Thoracic aorta endothelial cell (primary cell): ENCODE measurements at places on chromosomes 7 and 10. TPM values are rescaled to one million over a fixed set of nuclear protein-coding genes. Genes with fewer than 3 reads are reported as not detected.

The PDSS1 gene
- total RNA-seq, result 16.1 and 16.9 TPM in 2 replicates

The NACAD gene
- total RNA-seq, result 0.66 and 1.1 TPM in 2 replicates

The PPP1R17 gene
- total RNA-seq, result not detected in 2 replicates

The CAMK2B gene
- total RNA-seq, result 1.1 and 1.8 TPM in 2 replicates

The RAB19 gene
- total RNA-seq, result not detected in 2 replicates

The CSGALNACT2 gene
- total RNA-seq, result 22.8 and 28.1 TPM in 2 replicates

The OR6V1 gene
- total RNA-seq, result not detected in 2 replicates

The GPER1 gene
- total RNA-seq, result 1.5 and 2.0 TPM in 2 replicates

The MYL10 gene
- total RNA-seq, result not detected in 2 replicates

The ZNF273 gene
- 4.4 and 5.2 TPM in 2 replicates for total RNA-seq

The LRRC17 gene
- 4.4 and 6.8 TPM in 2 replicates for total RNA-seq

The GATAD1 gene
- total RNA-seq, result 26.7 and 29.5 TPM in 2 replicates

The NANOS1 gene
- 0.07 and 0.27 TPM in 2 replicates for total RNA-seq

The ZNF25 gene
- 8.4 and 8.5 TPM in 2 replicates for total RNA-seq

The ZNF107 gene
- 6.6 and 7.0 TPM in 2 replicates for total RNA-seq

The OR2A1 gene
- total RNA-seq, result 0.22 TPM in 1 of 2 replicates, not detected in the other

The CALCR gene
- not detected in 2 replicates for total RNA-seq

The TDRD1 gene
- 0.07 TPM in 1 of 2 replicates, not detected in the other for total RNA-seq

The NME8 gene
- total RNA-seq, result not detected in 2 replicates

The NYAP1 gene
- total RNA-seq, result 2.7 and 4.1 TPM in 2 replicates

The FAM25G gene
- not detected in 2 replicates for total RNA-seq

The FAS gene
- total RNA-seq, result 24.3 and 28.2 TPM in 2 replicates

The PTF1A gene
- not detected in 2 replicates for total RNA-seq

The LRRD1 gene
- total RNA-seq, result 0.07 and 0.13 TPM in 2 replicates

The AKR1C3 gene
- total RNA-seq, result 98.7 and 144 TPM in 2 replicates

The NPSR1 gene
- total RNA-seq, result not detected in 2 replicates

The TRPV6 gene
- total RNA-seq, result not detected in 2 replicates

The TMEM236 gene
- total RNA-seq, result 0.14 and 0.66 TPM in 2 replicates

The SPDYE5 gene
- under 0.01 TPM in 1 of 2 replicates, not detected in the other for total RNA-seq

The SPDYE3 gene
- total RNA-seq, result not detected in 2 replicates

The EPO gene
- total RNA-seq, result not detected in 2 replicates

The SYT15B gene
- under 0.01 TPM in 2 replicates for total RNA-seq

The PLXNA4 gene
- 10.1 and 36.0 TPM in 2 replicates for total RNA-seq

The CLRN3 gene
- total RNA-seq, result not detected in 2 replicates

The EPHB4 gene
- 148 and 172 TPM in 2 replicates for total RNA-seq

The RADIL gene
- 0.80 and 2.0 TPM in 2 replicates for total RNA-seq

The WBP1L gene
- total RNA-seq, result 44.9 and 55.6 TPM in 2 replicates

The GNAT3 gene
- total RNA-seq, result not detected in 2 replicates

The NRCAM gene
- 157 and 174 TPM in 2 replicates for total RNA-seq

The DNAJC30 gene
- total RNA-seq, result 2.7 and 3.1 TPM in 2 replicates

The TRIM73 gene
- 0.43 and 0.66 TPM in 2 replicates for total RNA-seq

The UFSP1 gene
- 1.3 and 3.1 TPM in 2 replicates for total RNA-seq

The FAM25A gene
- not detected in 2 replicates for total RNA-seq

The LAMB1 gene
- total RNA-seq, result 673 and 715 TPM in 2 replicates

The DKK1 gene
- 196 and 220 TPM in 2 replicates for total RNA-seq

The GRID1 gene
- total RNA-seq, result not detected in 2 replicates

The HOXA5 gene
- 1.3 and 12.7 TPM in 2 replicates for total RNA-seq

The COL26A1 gene
- not detected in 2 replicates for total RNA-seq

The NPY gene
- total RNA-seq, result not detected in 2 replicates

The PDZD7 gene
- 0.50 and 0.53 TPM in 2 replicates for total RNA-seq

The GPR26 gene
- not detected in 2 replicates for total RNA-seq

The POLL gene
- 10.9 and 15.2 TPM in 2 replicates for total RNA-seq
